Left lung (tissue), 14 donors: ENCODE measurements at places on chromosomes 13 and 19.

DNA sequence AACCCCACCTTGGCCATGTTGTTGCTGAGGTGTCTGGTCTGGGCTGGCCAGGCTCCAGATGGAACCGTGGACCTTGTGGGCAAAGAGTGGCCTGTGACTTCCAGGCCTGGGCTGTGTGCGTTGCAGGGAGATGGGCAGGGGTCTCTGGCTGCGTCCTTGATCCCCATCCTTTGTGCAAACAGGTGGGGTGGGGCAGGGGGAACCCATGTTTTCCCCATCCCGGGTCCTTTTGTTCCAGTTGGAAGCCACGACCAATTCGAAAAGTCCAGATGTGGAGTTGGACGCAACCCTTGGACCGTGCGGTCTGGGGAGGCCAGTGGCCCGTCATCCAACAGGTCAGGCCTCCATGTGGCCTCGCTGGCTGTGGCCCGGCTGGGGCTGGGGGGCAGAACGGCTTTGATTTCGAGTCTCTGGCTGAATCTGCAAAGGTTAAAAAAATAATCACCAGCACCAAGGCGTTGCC is 13.1 kb upstream of the COMP start:
- DNase-seq, result no peak
- peaks cover 2% of the 10 kb centered on the region for H3K4me1 ChIP-seq
- no peaks in the 10 kb centered on the region for H3K27me3 ChIP-seq
- no peak overlapping the region for H3K4me3 ChIP-seq
- H3K36me3 ChIP-seq, result no peaks in the 10 kb centered on the region

DNA sequence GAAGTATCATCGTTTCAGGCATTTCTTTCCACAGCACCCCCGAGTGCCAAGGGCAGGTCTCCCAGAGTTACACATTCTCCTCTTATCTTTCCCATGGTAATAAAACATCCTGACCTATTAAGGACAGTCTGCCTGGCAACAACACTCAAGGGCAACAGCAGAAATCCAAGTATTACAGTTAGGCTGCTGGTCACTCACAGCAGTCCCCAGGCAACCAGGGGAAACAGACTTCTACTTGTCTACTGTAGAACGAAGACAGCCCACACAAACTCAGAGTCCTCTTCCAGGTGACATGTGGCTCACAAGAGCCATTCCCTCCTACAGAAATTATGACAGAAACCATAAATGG is 24.3 kb downstream of the RCBTB1 start:
- no peaks in the 10 kb centered on the region for H3K4me1 ChIP-seq
- peaks cover 45% of the 10 kb centered on the region for H3K36me3 ChIP-seq
- H3K4me3 ChIP-seq, result no peak overlapping the region
- no peaks in the 10 kb centered on the region for H3K27me3 ChIP-seq
- no peak for DNase-seq
- no peak overlapping the region for H3K27ac ChIP-seq

DNA sequence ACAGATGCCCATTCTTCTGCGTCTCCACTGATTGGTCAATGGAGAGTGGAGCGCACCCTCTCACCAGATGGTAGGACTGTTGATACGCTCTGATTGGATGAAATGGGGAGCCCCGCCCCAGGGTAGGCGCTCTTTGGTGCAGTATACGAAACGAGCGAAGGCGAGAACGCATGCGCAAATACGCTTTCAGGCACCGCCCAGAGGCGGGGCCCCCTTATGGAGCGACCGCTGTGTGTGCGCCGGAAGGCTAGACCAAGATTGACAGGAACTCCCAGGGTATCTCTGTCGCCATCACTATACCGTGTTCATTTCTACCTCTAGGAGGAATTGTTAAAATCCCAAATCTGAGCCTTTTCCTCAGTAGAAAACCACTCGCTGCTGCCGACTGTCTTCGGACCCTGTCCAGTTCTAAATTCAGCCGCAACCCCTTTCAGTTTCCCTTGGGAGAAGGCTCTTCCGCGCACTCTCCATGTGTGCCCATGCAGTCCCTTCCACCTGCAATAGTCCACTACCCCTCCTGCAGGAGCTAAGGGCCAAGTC is 720 bp upstream of the HNRNPL start:
- peaks cover 20% of the 10 kb centered on the region for H3K4me1 ChIP-seq
- peak overlapping the region; percentile 100 for H3K27ac ChIP-seq
- H3K27me3 ChIP-seq, result no peaks in the 10 kb centered on the region
- peaks cover 13% of the 10 kb centered on the region for H3K36me3 ChIP-seq
- no peak for DNase-seq

DNA sequence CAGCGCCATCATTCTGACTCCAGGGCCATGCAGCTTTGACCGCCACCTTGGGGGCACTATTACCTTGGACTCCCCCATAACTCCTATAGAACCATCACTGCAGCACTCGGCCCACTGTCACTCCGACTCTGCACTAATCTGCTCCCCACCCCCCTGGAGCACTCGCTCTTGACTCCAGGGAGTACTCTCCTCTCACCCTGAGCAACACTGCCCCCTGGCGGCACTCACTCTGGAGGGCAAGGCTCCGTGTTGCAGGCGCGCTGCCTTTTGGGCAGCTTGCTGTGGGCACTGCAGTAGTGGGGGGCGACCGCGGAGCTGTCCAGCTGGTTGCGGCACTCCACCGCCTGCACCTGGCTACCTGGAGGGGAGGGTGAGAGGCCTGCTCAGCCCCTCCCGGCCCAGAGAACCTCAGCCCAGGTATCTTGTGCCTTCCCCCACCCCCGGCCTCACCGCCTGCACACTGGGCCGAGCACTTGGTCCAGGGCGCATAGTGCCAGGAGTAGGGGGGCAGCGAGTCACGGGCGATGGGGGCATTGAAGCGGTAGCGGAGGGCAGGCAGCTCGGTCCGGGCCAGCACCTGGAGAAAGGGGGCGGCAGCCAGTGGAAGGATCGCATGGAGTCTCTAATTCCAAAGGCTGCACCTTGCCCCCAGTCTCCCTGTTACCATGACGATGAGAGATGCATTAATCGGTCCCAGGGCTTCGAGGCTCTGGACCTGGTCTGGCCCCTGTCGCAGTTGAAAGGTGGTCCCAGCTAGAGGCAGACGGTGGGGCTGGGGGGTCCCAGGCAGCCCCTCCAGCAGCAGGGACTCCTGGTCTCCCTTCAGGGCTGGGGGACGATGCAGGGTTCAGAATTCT is 8.9 kb upstream of the MYO1F start:
- H3K27ac ChIP-seq, result no peak overlapping the region
- no peaks in the 10 kb centered on the region for H3K27me3 ChIP-seq
- H3K4me3 ChIP-seq, result no peak overlapping the region
- no peaks in the 10 kb centered on the region for H3K36me3 ChIP-seq

DNA sequence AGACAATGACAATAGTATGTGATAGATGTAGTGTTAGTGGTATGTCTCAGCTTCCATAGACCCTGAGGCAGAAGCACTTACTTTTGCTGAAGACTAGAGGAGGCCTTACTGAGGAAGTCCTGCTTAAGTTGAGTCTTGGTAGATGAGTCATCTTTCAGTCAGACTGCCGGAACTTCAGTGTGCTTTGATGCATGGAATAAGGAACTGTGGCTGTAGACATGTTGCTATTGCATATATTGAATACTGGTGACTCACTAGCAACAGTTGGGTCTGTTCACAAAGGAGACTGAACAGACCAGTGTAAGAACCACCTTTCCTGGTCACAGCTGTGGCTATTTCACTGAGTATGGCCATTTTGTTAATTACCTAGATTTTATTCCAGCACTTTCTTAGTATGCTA is 1000.6 kb downstream of the OLFM4 start:
- no peaks in the 10 kb centered on the region for H3K36me3 ChIP-seq
- no peak overlapping the region for H3K4me3 ChIP-seq
- H3K4me1 ChIP-seq, result no peaks in the 10 kb centered on the region
- DNase-seq, result no peak
- H3K27ac ChIP-seq, result no peak overlapping the region

- H3K27me3 ChIP-seq, result no peaks in the 10 kb centered on the region
- H3K4me3 ChIP-seq, result no peak overlapping the region
- H3K36me3 ChIP-seq, result no peaks in the 10 kb centered on the region
- H3K27ac ChIP-seq, result no peak overlapping the region
- no peaks in the 10 kb centered on the region for H3K4me1 ChIP-seq
These were observed 77.1 kb downstream of the FNDC3A start for GRCh38 chr13:49052813-49053212.

DNA sequence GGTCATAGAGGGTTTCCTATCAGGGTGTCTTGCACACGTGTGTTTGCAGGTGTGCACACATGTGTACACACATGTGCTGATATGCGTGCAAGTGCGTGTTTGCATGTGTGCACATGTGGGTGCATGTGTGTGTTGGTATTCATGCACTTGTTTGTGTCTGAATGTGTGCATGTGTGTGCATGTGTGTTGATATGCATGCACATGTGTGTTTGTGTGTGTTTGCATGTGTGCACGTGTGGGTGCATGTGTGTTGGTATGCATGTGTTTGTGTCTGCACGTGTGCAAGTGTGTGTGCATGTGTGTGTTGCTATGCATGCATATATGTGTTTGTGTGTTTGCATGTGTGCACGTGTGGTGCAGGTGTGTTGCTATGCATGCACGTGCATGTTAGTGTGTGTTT is 150.5 kb downstream of the SOX1 start:
- no peaks in the 10 kb centered on the region for H3K4me1 ChIP-seq
- no peak overlapping the region for H3K4me3 ChIP-seq
- H3K36me3 ChIP-seq, result no peaks in the 10 kb centered on the region
- no peak for DNase-seq
- no peak overlapping the region for H3K27ac ChIP-seq
- no peaks in the 10 kb centered on the region for H3K27me3 ChIP-seq

- H3K27me3 ChIP-seq, result no peaks in the 10 kb centered on the region
- no peak overlapping the region for H3K4me3 ChIP-seq
- DNase-seq, result peak; percentile 85
- H3K4me1 ChIP-seq, result peaks cover 4% of the 10 kb centered on the region
These were observed 10.9 kb downstream of the APOC1 start for GRCh38 chr19:44925114-44925891.
